Fibroblast of the aortic adventitia (primary cell): ENCODE measurements at places on chromosomes 1 and 21. TPM values are rescaled to one million over a fixed set of nuclear protein-coding genes. Genes with fewer than 3 reads are reported as not detected.

LEPR gene
- total RNA-seq: 6.3 and 6.9 TPM in 2 replicates

TRPM2 gene
- 0.08 TPM in 1 of 2 replicates, not detected in the other for total RNA-seq

DNA sequence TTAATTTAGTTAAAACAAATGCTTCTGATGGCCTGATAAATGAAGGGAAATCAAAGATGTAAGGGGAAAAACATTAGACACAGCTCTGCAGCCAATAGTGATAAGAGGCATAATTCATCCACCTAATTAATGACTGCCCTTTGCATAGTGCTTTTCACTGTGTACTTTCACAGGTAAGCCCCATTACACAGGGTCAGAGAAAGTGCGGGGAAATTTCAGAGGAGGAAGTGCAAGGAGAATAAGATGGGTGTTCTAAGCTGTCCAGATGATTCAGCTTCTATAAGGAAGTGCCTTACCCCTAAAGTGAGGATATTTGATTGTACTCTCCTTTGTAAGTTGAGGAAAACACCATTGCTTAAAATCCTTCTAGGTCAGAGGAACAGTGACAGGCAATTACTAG lies 88.0 kb downstream of the NR5A2 start:
- DNase-seq: no peak

DNA sequence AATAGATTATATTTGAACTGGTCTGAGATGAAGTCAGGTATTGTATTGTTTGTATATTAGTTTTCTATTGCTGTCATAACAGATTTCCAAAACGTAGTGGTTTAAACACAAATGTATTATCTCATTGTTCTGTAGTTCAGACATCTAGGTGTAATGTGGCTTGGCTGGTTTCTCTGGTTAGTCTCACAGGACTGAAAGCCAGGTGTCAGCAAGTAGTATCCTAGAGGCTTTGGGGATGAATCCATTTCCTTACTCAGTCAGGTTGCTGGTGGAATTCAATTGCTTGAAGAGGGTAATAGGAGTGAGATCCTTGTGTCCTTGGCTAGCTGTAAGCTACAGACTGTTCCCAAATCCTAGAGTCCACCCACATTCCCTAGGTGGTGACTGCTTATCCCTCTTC lies 675.8 kb downstream of the NCAM2 start:
- no peak for DNase-seq

GRCh38 chr1:155847823-155848529 lies 9.0 kb downstream of the GON4L start:
- DNase-seq: no peak

- no peak for DNase-seq
Measured at GRCh38 chr1:206951318-206952100, 5.2 kb upstream of the PIGR start.

DNA sequence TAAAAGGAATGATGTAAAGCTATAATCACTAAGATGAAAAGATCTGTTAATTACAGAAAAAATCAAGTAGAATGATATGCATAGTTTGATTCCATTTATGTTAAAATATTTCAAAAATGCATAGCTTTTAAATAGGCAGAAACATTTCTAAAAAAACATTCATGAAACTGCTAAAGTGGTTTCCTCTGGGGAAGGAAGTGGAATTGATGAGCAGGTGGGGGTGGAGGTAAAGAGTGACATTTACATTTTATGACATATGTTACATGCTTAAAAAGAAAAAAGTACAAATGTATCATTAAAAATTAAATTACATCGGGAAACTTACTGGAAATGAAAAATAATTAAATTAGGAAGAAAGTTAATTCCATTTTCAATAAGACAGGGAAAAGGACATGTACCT lies 42.8 kb upstream of the JAK1 start:
- no peak for DNase-seq

- no peak for DNase-seq
Measured at GRCh38 chr1:12320486-12320885, 90.7 kb downstream of the VPS13D start.

- DNase-seq: no peak
Measured at GRCh38 chr21:32108566-32108965, 170.3 kb downstream of the MIS18A start.

DNA sequence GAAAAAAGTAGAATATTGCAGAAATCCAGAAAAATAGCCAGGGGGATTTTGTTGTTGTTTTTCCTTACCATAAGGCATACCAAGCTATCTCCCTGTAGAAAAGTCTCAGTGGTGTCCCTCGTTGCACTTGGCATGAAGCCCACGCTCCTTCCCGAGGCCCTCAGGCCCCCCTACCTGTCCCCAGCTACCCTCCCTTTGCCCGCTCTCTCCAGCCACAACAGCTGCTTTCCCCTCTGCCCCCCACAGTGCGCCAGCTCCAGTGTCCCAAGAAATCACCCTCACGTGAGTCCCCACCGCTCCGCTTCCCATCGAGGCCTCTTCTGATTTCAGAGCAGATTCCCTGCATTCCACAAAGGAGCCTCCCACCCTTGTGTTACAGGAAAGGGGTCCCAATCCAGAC lies 8.4 kb downstream of the AGTRAP start:
- no peak for DNase-seq
